Psoas muscle (tissue), 8 donors: ENCODE measurements at places on chromosomes 12 and 14. TPM values are rescaled to one million over a fixed set of nuclear protein-coding genes. Genes with fewer than 3 reads are reported as not detected.

The WNT5B gene
- 1.1 TPM for total RNA-seq

The HIGD1C gene
- total RNA-seq: not detected

The LBHD2 gene
- not detected for total RNA-seq

The OR4L1 gene
- not detected for total RNA-seq

The CLEC9A gene
- total RNA-seq: not detected

The ERBB3 gene
- total RNA-seq: 3.9 TPM

The ALDH6A1 gene
- 24.4 TPM for total RNA-seq

- H3K27me3 ChIP-seq: no peaks in the 10 kb centered on the region
- H3K36me3 ChIP-seq: no peaks in the 10 kb centered on the region
- H3K4me3 ChIP-seq: no peak overlapping the region
- no peaks in the 10 kb centered on the region for H3K4me1 ChIP-seq
Measured at GRCh38 chr14:60087668-60088067, 4.1 kb upstream of the PCNX4 start.

DNA sequence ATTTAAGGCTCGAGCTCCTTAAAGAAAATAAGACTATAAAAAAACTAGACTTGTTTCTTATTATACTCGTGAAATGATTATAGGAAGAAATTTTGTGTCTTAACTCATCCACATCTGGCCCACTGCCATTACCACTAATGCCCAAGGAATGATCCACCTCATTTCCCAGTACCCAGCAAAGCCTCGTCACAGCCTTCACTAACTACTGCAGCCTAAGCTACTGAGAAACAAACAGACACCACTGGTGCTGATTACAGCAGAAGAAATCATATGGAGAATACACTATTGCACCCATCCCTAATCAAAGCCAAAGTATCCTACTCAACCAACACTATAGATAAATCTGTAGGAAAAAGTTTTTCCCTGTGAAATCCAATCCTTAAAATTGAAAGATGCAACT, 205.3 kb upstream of the NAV3 start:
- H3K4me3 ChIP-seq: no peak overlapping the region
- DNase-seq: no peak
- no peaks in the 10 kb centered on the region for H3K27me3 ChIP-seq
- no peak overlapping the region for H3K27ac ChIP-seq

DNA sequence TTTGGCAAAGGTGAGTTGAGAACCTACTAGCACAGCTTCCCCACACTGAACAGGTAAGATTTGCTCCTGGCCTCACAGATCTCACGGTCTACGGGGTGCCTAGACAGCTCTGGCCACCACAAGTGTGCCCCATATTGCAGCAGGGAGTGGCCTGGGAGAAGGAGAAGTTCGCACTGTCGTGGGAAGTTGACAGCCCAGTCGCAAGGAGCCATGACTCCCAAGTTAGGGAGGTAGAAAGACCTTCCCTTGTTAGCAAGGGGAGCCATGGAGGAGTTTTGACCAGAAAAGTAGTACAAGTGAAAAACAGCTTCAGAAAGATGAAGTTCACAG, 316.3 kb downstream of the BCL11B start:
- no peak overlapping the region for H3K4me3 ChIP-seq
- H3K27me3 ChIP-seq: no peaks in the 10 kb centered on the region
- H3K4me1 ChIP-seq: no peaks in the 10 kb centered on the region
- no peaks in the 10 kb centered on the region for H3K36me3 ChIP-seq
- no peak for DNase-seq
- no peak overlapping the region for H3K27ac ChIP-seq

DNA sequence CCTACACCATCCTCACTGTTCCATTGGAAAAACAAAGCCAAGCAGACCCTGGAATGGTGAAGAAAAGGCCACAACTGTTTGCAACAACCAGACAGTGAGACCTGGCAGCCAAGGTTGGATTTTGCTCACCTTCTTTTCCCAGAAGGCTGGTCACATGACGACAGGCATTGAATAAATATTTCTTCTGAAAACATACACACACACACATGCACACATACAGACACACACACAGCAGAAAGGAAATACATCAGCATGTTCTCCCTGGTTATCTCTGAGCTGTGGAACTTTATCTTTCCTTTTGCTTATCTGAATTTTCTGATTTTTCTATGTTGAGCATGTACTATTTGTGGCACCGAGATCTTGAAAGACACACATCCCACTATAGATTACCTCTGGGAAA, 38.0 kb upstream of the CCDC60 start:
- H3K4me3 ChIP-seq: no peak overlapping the region
- no peaks in the 10 kb centered on the region for H3K36me3 ChIP-seq
- H3K4me1 ChIP-seq: no peaks in the 10 kb centered on the region

GRCh38 chr12:92574051-92574783, 128.6 kb upstream of the PLEKHG7 start:
- DNase-seq: no peak
- H3K27ac ChIP-seq: no peak overlapping the region

DNA sequence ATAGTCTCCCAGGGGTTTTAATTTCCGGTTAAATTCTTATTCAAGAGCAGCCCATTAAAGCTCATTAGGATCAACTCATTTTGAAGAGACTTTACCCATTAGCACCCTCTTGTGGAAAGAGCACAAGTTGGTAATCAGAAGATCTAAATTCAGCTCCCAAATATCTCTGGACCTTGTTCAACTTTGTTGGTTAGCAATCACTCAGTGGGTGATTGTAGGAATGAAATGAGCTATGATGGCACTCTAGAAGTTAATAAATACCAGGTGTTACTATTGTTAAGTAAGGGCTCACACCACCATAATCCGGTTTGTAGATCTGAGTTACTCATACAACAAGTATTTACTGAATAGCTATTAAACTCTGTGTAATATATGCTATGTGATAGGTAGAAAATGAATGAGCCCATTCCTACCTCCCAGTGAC, 42.9 kb downstream of the TRIP11 start:
- DNase-seq: no peak
- no peak overlapping the region for H3K4me3 ChIP-seq
- H3K27ac ChIP-seq: no peak overlapping the region
- H3K4me1 ChIP-seq: peaks cover 3% of the 10 kb centered on the region
- no peaks in the 10 kb centered on the region for H3K27me3 ChIP-seq

DNA sequence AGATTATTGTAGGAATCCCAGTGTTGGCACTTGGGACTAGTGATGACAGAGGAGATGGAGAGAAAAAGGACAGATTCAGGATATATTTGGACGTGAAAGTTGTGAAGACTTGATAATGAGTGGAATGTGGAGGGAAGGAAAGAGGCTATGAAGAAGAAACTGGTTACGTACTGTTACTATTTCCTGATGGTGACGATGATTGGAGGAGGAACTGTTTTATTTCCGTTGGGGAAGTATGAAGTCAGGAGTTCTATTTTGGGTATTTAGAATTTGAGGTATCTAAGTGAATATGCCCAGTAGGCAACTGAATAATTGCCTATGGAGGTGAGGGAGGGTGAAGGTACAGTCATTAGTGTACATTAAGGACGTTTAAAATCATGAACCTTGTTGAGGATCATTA, 207.2 kb downstream of the TMTC2 start:
- no peak overlapping the region for H3K4me3 ChIP-seq
- H3K4me1 ChIP-seq: no peaks in the 10 kb centered on the region
- DNase-seq: no peak

GRCh38 chr12:118237908-118238307, 102.0 kb downstream of the PEBP1 start:
- H3K4me3 ChIP-seq: no peak overlapping the region
- H3K4me1 ChIP-seq: no peaks in the 10 kb centered on the region
- H3K27ac ChIP-seq: no peak overlapping the region
- DNase-seq: no peak
- no peaks in the 10 kb centered on the region for H3K27me3 ChIP-seq
- H3K36me3 ChIP-seq: peaks cover 2% of the 10 kb centered on the region

DNA sequence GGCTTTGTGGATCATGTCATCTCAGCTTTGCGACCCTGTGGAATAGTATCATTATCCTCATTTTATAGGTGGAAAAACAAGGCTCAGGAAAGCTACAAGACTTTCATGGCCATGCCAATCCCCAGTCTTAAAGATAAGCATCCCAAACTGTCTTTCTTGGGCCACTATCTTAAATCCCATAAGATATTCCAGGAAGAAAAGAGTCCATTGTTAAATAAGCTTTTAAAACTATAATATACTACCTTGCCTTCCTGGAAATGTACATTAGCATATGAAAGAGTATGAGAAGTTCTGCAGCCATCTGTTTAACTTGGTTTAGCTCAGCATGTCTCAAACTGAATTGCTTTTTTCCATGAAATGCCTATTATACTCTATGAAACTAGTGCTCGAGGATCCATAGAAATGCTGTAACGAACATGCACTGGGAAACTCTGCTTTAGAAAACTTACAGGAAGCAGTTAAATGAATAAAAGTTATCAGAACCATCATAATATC, 77.1 kb downstream of the B4GALNT3 start:
- no peaks in the 10 kb centered on the region for H3K36me3 ChIP-seq
- H3K4me1 ChIP-seq: no peaks in the 10 kb centered on the region
- H3K27me3 ChIP-seq: peaks cover 4% of the 10 kb centered on the region
- DNase-seq: no peak
- no peak overlapping the region for H3K4me3 ChIP-seq

- H3K27ac ChIP-seq: peak overlapping the region; percentile 97
- no peak overlapping the region for H3K4me3 ChIP-seq
- H3K27me3 ChIP-seq: no peaks in the 10 kb centered on the region
- peaks cover 2% of the 10 kb centered on the region for H3K36me3 ChIP-seq
Measured at GRCh38 chr12:108839018-108839889, 18.1 kb downstream of the SSH1 start.

- H3K4me3 ChIP-seq: no peak overlapping the region
- H3K27ac ChIP-seq: no peak overlapping the region
- no peak for DNase-seq
- H3K27me3 ChIP-seq: no peaks in the 10 kb centered on the region
- no peaks in the 10 kb centered on the region for H3K36me3 ChIP-seq
- peaks cover 6% of the 10 kb centered on the region for H3K4me1 ChIP-seq
Measured at GRCh38 chr14:102690509-102691286, 86.6 kb upstream of the TRAF3 start.

DNA sequence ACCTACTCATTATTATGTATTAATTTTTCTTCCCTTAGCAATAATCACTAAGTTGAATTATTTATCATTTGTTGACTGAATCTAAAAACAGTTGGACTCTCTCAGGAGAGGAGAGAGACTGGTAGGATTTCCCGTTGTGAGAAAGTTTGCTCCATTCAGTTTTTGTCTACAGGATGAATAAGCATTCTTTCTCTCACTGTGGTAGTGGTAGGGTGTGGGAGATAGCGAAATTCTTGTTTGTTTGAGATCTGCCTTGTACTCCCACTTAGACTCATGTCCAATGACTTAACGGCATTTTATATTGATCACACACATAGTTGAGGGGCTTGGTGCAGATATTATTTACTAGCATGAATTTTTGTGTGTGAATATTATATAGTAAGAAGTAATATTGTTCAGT, 421.0 kb upstream of the PDE3A start:
- H3K27me3 ChIP-seq: no peaks in the 10 kb centered on the region
- no peak overlapping the region for H3K4me3 ChIP-seq
- H3K36me3 ChIP-seq: no peaks in the 10 kb centered on the region
- H3K27ac ChIP-seq: no peak overlapping the region

DNA sequence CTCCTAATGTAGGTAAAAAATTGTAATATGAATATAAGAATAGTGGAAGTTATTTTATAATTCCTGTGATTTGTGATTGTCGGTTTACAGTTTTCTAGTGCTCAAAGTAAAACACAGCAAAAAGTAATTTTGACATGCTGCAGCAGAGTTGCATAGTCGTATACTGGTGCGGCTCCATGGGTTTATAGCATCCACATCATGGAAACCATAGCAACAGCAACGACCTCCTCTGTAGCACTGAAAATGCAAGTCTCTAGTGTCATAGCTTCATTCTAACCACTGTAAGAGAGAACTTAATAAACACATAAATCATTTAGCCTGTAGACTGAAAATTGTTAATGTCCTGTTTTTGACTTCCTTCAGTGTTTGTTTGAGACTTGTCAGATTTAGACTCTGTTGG, 574.3 kb downstream of the KCNH5 start:
- no peak for DNase-seq
- H3K4me1 ChIP-seq: no peaks in the 10 kb centered on the region
- H3K4me3 ChIP-seq: no peak overlapping the region

GRCh38 chr12:121827351-121828099, 23.7 kb downstream of the SETD1B start:
- H3K27me3 ChIP-seq: no peaks in the 10 kb centered on the region
- H3K27ac ChIP-seq: no peak overlapping the region
- H3K4me3 ChIP-seq: no peak overlapping the region
- peaks cover 7% of the 10 kb centered on the region for H3K4me1 ChIP-seq
- peaks cover 98% of the 10 kb centered on the region for H3K36me3 ChIP-seq

DNA sequence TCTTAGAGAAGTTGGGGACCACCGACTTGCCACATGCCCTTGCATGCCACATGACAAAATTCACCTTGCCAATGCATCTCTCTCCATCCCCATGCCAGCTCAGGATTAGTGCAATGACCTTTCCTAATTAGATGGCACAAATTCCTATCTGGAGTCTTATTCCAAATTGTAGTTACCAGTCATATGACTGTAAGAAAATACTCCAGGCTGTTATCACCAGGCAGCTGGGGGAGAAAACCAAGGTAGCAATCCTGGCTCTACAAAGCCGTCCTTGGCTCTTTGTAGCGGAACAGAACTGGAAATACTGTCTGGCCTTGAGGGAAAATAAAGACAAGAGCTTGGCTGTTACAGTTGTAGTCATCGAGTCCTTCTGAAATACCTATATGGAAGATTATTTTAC, 208.5 kb upstream of the DIO2 start:
- no peaks in the 10 kb centered on the region for H3K36me3 ChIP-seq
- H3K4me3 ChIP-seq: no peak overlapping the region
- no peaks in the 10 kb centered on the region for H3K4me1 ChIP-seq

DNA sequence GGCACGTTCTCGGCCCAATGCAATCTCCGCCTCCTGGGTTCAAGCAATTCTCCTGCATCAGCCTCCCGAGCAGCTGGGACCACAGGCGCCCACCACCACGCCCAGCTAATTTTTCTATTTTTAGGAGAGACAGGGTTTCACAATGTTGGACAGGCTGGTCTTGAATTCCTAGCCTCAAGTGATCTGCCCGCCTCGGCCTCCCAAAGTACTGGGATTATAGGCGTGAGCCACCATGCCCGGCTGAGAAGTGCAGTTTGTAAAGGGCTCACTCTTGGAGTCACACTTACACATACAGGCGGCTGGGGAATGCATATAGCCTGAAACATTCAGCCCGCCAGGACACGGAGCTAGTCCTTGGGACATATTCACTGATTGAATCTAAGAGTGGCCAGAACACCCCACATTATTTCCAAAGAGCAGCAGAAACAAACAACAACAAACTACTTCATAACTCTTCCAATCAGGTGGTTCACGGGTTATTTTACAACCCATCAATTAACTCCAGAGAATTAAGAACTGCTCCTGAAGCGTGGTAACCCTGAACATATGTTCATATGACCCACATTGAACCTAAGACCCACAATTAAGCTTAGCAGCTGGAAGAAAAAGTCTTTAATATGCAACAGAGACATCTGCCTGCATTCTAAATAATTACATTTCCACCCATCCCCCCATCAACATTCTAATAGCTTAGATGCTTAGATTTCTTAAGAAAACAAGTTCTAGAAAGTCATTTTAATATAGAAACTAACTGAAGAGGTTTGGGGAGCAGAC, 49.2 kb downstream of the SSH1 start:
- peaks cover 26% of the 10 kb centered on the region for H3K4me1 ChIP-seq
- H3K4me3 ChIP-seq: no peak overlapping the region
- peaks cover 92% of the 10 kb centered on the region for H3K36me3 ChIP-seq
- H3K27me3 ChIP-seq: no peaks in the 10 kb centered on the region
